ENCODE measurements at places on chromosomes 1 and 21. TPM values are rescaled to one million over a fixed set of nuclear protein-coding genes. Genes with fewer than 3 reads are reported as not detected.

DNA sequence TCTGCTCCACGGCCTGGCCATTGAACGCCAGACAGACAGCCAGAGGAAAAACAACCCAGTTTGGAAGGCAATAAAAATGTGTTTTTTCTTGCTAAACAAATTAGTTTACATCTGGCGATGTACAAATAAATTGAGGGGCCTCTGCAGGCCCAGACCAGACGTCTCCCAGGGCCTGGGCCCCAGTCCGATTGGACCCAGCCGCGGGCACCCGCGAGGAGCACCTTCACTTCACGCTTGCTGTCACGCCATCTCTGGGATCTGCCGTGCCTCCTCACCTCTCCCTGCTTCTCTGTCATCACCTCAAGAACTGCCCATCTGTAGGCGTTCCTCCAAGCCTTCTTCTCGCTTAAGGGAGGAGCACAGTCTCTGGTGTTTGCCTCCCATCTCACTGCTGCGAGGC, 61.5 kb downstream of the GLIS1 start:
- no peak for DNase-seq

KLHDC9 gene
- polyA plus RNA-seq: 9.6 TPM

DNA sequence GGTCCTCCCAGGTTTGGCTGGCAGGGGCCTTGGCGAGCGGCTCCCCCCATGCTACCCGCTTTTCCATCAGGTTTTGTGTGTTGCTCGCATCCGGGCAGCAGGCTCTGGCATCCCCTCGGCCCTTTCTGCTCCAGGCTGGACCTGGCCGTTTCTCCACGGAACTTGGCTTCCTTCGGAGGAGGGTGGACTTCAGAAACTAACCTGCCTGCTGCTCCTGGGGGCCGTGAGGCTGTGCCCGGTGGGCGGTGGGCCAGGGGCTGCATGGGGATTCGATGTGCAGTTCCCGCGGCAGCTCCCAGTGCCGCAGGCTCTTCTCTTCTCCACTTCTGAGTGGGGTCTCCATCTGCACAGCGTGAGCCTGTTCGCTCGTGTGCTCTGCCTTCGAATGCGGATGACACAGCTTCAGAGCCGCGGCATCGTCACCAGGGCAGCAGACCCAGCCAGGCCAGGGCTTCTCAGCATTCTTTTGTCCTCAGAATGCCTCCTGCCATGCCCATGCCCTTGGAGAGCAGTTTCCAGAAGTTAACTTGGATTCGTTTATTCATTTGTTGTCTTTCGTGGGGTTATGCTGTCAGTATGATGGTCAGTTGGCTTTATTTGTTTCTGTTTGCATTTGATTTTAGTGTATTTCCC, 36.4 kb downstream of the PRKCZ start:
- no peak for DNase-seq

GRCh38 chr1:157085421-157085820, 14.2 kb downstream of the ETV3L start:
- no peak for DNase-seq

DNA sequence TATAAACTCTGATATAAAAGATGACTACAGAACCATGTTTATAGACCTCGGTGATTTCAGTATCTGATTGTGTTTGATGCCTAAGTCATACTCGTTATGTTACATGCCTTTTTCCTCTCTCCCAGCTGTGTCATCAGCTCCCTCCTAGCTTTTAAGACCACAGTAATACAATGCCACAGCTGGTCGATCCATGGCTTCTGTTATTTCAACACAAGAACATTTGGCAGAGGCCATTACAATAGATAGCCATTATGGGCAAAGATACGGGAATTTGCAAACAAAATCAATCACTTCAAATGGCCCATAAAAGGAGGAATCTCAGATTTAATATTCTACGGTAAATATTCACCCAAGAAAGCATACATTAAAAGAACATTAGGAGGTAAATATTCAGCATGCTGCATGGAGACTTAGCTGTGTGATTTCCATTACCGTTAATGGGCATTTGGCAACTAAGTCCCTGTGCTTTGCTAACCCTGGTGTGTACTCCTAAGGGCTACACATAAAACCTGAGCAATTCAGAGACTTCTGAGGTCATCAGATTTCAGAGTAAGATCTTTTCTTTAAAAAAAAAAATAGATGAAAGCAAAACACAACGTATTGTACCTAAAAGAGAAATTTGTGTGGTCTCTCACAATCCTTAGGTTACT, 153.4 kb downstream of the PIGK start:
- DNase-seq: no peak

LEFTY1 gene
- polyA plus RNA-seq: 14.4 TPM

NPR1 gene
- polyA plus RNA-seq: 0.23 TPM

All from sigmoid colon (tissue), 7 donors.